ENCODE measurements at places on chromosomes 16 and 17.

DNA sequence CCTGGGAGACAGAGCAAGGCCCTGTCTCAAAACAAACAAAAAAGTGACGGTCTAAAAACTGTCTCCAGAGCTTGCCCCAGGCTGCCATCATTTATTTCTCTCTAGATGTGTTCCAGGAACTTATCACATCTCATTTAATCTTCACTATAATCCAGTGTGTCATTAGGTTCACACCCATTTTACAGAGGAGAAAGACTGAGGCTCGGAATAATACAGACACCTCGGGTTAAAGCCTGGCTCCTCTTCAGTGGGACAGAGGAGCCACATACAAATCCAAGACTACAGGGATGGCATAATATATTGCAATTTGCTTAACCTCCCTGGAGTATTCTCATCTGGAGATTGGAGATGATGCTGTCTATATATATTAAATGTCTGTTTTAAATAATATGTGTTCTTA, 5.9 kb downstream of the PDILT start:
- DNase-seq, result no peak

GRCh38 chr16:177981-178667, 1.6 kb downstream of the HBA1 start:
- no peak for DNase-seq

GRCh38 chr17:30235386-30236296, at the start of gene SLC6A4:
Gene SLC6A4, minus strand, starts transcription at chr17:30235697. Its CDS starts 13,739 bp downstream, at chr17:30221958.
- no peak for DNase-seq

DNA sequence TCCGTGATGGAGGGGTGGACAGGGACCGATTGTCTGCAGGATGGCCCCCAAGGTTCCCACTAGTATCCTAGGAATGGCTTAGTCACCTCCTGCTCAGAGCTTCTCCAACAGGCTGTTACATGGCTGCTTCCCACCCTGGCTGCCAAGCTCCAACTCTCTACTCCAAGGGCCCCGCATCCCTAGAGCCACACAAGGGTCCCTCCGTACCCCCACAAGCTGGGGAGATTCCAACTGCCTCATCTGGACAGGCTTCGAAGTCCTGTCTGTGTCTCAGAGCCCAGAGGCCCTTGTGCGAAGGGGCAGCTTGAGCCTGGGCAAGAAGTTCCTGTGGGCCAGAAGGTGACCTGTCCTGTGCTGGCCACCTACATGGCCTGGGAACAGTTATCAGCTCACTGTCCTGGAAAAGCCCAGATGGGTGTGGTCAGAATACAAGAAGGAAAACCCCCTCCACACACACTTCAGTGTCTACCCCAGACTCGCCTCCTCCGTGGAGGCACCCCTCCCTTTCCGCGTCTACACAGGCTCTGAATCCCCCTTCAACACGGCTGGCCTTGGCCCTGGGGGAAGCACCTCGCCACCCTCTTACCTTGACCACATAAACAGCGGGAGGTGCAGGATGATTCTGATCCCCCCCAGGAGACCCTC, 586 bp downstream of the MEAK7 start:
- DNase-seq, result peak; percentile 46

GRCh38 chr17:7295230-7296180, 1.1 kb upstream of the YBX2 start:
- DNase-seq, result no peak

GRCh38 chr17:14756479-14756878, 455.6 kb downstream of the HS3ST3B1 start:
- DNase-seq, result no peak

DNA sequence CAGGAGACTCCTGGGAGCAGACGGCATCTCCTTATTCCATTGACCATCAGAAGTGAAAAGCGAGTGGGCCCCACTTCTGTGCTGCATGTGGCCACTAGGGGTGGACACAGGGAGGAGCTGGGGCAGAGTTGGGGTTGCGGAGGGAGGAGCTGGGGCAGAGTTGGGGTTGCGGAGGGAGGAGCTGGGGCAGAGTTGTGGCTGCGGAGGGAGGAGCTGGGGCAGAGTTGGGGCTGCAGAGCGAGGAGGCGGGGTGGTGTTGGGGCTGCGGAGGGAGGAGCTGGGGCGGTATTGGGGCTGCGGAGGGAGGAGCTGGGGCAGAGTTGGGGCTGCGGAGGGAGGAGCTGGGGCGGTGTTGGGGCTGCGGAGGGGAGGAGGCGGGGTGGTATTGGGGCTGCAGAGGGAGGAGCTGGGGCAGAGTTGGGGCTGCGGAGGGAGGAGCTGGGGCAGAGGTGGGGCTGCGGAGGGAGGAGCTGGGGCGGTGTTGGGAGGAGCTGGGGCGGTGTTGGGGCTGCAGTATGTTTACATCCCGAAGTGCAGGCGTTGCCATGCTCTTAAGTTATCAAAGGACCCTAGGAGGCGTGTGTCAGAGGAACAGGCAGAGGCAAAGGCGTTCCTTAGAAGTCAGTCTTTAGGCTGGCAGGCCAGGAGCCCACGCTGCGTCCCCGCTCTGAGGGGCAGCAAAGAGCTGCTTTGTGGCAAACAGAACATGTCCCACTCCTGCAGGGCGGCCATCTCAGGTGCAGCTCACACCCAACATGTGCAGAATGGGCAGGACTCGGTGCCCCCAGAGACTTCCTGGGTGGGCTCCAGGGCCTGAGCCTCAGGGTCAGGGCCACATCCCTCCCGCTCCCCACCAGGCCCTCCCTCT, 76.0 kb downstream of the ZNF778 start:
- DNase-seq, result no peak

DNA sequence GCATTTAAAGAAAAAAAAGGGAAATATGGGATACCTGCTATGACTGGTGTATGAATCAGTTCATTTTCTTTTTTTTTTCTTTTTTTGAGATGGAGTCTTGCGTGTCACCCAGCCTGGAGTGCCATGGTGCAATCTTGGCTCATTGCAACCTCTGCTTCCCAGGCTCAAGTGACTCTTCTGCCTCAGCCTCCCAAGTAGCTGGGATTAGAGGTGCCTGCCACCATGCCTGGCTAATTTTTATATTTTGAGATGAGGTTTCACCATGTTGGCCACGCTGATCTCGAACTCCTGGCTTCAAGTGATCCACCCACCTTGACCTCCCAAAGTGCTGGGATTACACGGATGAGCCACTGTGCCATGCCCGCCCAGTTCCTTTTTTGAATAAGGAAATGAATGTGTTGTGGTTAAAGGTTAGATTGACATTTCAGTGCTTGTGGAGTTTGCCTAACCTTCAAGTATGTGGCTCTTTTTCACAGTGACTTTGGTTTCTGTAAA, 7.7 kb downstream of the HAPSTR1 start:
- DNase-seq, result no peak

- DNase-seq, result no peak
These were observed 30.0 kb downstream of the FOXL1 start for GRCh38 chr16:86608301-86608747.

- DNase-seq, result no peak
These were observed 48.5 kb downstream of the WWOX start for GRCh38 chr16:78147911-78148401.

- DNase-seq, result no peak
These were observed 5.2 kb upstream of the RAB26 start for GRCh38 chr16:2142942-2143877.

DNA sequence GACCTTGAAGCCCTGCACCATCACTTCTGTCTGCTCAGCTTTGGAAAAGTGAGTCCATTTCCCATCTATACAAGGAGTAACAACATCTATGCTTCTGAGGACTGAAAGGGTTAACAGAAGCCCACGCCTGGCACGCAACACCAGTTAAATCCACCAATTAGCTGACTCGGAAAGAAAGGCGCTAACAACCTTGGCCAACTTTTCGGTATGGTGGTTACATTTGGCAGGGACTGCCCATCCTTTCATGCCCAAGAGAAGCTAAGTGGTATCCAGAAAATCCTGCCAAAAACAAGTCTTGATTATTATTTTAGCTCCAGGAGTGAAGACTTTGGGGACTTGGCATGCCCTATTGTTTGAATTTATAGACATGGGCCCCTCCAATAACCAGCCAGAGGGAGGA, 202.3 kb upstream of the RPL38 start:
- DNase-seq, result no peak

GRCh38 chr17:78142119-78142861, 3.9 kb upstream of the C17orf99 start:
- no peak for DNase-seq

GRCh38 chr16:71460941-71461340, 1.1 kb downstream of the ZNF23 start:
- no peak for DNase-seq

DNA sequence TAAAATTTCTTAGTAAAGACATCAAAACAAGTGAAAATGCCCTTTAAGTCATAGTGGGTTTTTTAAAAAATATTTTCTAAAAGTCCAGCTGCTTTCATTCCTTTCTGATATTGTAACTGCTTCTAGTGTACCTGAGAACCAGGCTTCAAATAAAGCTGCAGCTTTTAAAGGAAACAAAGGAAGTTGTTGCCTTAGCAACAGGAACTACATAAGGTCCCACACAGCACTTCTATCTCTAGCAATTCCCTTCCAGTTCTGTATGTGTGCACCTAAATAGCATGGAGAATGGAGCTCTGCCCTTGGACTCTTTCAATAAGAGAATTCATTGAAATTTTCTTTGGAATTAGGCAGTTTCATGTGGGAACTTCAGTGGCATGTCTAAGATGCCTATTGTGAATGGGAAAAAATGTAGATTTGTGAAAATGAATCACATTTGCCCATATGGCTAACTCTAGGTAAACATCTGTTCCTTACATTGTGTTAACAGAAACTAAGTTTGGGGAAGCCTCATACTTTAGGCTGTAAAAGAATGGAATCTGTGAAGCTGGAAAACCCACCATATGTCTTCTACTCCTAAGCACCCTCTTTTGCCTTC, 206.4 kb downstream of the KIF2B start:
- DNase-seq, result no peak

- DNase-seq, result no peak
These were observed 30.4 kb downstream of the RGS9 start for GRCh38 chr17:65167566-65167965.

- DNase-seq, result peak; percentile 83
These were observed 27.0 kb upstream of the NTN1 start for GRCh38 chr17:8994319-8994718.
